ENCODE measurements at places on chromosomes 12 and 14.

- H3K27ac ChIP-seq, result no peak overlapping the region
- H3K4me3 ChIP-seq, result no peak overlapping the region
- H3K27me3 ChIP-seq, result no peaks in the 10 kb centered on the region
- H3K4me1 ChIP-seq, result no peaks in the 10 kb centered on the region
- H3K36me3 ChIP-seq, result peaks cover 25% of the 10 kb centered on the region
- no peak for DNase-seq
Measured at GRCh38 chr12:47686645-47687240, 19.1 kb downstream of the RPAP3 start.

GRCh38 chr12:62860501-62861411 lies 74.2 kb downstream of the PPM1H start:
- no peak overlapping the region for H3K27ac ChIP-seq
- H3K4me1 ChIP-seq, result no peaks in the 10 kb centered on the region

GRCh38 chr12:112308652-112309051 lies 73.6 kb downstream of the HECTD4 start:
- no peaks in the 10 kb centered on the region for H3K4me1 ChIP-seq
- peaks cover 16% of the 10 kb centered on the region for H3K36me3 ChIP-seq
- no peak overlapping the region for H3K27ac ChIP-seq
- no peak overlapping the region for H3K4me3 ChIP-seq
- no peaks in the 10 kb centered on the region for H3K27me3 ChIP-seq
- DNase-seq, result no peak

- no peaks in the 10 kb centered on the region for H3K27me3 ChIP-seq
- no peak overlapping the region for H3K27ac ChIP-seq
- no peak for DNase-seq
- H3K36me3 ChIP-seq, result no peaks in the 10 kb centered on the region
- no peak overlapping the region for H3K4me3 ChIP-seq
- no peaks in the 10 kb centered on the region for H3K4me1 ChIP-seq
Measured at GRCh38 chr12:60212159-60213000, 616.6 kb downstream of the SLC16A7 start.

GRCh38 chr14:90726656-90727055 lies 89.6 kb downstream of the TTC7B start:
- H3K36me3 ChIP-seq, result no peaks in the 10 kb centered on the region
- peaks cover 15% of the 10 kb centered on the region for H3K27me3 ChIP-seq
- no peak for DNase-seq
- H3K4me3 ChIP-seq, result no peak overlapping the region
- H3K27ac ChIP-seq, result no peak overlapping the region

DNA sequence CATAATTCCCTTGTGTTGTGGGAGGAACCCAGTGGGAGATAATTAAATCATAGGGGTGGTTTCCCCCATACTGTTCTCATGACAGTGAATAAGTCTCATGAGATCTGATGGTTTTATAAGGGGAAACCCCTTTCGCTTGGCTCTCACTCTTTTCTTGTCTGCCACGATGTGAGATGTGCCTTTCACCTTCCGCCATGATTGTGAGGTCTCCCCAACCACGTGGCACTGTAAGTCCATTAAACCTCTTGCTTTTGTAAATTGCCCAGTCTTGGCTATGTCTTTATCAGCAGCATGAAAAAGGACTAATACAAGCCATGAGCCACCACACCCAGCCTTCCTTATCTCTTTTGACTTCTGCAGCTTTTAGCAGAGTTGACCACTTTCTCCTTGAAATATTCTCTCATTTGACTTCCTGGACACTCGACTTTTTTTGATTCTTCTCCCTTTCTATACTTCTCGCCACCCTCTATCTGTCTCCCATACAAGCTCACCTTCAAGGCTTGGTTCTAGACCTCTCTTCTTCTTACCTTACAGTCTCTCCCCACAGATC lies 2.3 kb downstream of the MTERF2 start:
- H3K27ac ChIP-seq, result no peak overlapping the region
- peaks cover 35% of the 10 kb centered on the region for H3K4me1 ChIP-seq
- DNase-seq, result no peak
- H3K36me3 ChIP-seq, result peaks cover 9% of the 10 kb centered on the region

GRCh38 chr12:23948291-23948690 lies 1.2 kb downstream of the SOX5 start:
- no peaks in the 10 kb centered on the region for H3K4me1 ChIP-seq
- no peak for DNase-seq
- no peak overlapping the region for H3K27ac ChIP-seq
- H3K27me3 ChIP-seq, result no peaks in the 10 kb centered on the region
- no peaks in the 10 kb centered on the region for H3K36me3 ChIP-seq

- no peak for DNase-seq
- no peak overlapping the region for H3K4me3 ChIP-seq
- H3K27ac ChIP-seq, result no peak overlapping the region
- peaks cover 22% of the 10 kb centered on the region for H3K4me1 ChIP-seq
Measured at GRCh38 chr12:54371328-54372112, 7.2 kb upstream of the GPR84 start.

DNA sequence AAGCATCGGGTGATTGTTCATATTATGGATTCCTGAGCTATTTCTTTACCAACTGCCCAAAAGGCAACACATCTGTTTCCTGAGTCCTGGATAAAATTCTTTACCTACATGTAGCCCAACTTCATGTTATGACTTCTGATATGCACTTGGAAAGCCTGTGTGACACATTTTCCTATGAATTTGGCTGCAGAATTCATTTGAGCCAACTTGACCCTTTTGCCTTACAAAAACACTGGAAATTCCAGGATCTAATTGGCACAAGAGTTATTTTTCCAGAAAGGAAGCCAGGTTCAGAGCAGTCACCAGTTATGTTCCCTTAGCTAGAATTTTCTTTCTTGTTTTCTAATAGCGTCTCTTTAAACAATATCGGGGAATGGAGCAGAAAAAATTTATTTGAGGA lies 202.5 kb upstream of the LRIG3 start:
- no peaks in the 10 kb centered on the region for H3K4me1 ChIP-seq
- no peak overlapping the region for H3K4me3 ChIP-seq
- no peaks in the 10 kb centered on the region for H3K36me3 ChIP-seq
- no peak for DNase-seq
- H3K27ac ChIP-seq, result no peak overlapping the region

GRCh38 chr14:75417674-75418073 lies 10.1 kb upstream of the JDP2 start:
- H3K4me1 ChIP-seq, result no peaks in the 10 kb centered on the region
- H3K36me3 ChIP-seq, result no peaks in the 10 kb centered on the region

DNA sequence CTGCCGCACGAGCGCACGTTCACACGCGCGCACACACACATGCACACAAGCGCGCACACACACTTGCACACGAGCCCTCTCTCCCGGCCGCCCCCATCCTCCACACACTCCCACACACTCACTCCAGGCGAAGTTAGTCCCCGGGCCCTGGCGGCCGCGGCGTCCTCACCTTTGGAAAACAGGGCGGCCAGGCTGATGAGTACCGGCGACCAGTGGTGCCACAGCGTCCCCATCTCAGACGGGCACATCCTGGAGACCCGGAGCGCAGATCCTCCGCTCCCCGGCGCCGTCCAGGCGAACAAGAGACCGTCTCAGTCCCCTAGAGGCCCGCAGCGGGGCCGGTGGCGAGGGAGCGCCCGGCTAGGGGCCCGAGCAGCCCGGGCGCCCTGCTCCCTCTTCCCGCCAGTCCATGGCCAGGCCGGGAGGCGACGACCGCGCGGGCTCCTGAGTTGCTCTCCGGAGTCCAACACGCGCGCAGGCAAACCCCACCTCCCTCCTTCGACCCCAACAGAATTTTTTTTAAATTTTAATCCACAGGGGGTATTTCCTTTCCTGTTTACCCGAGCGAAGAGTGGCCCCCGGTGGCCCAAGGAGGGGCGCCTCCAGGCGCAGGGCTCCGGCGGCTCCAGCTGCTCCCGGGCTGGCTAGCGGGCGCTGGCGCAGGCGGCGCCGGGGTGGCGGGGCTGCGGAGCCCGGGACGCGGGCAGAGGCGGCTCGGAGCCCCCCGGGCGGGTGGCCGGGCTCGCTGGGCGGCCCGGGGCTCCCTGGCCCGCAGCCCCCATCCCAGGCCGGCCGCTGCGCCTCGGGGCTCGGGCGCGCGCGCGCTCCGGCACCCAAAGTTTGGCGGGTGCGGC lies 506 bp downstream of the TMEM132D start:
- H3K27me3 ChIP-seq, result peaks cover 28% of the 10 kb centered on the region
- no peaks in the 10 kb centered on the region for H3K4me1 ChIP-seq
- H3K4me3 ChIP-seq, result no peak overlapping the region
- no peak for DNase-seq

GRCh38 chr12:22658214-22658613 lies 33.2 kb downstream of the ETNK1 start:
- H3K36me3 ChIP-seq, result peaks cover 15% of the 10 kb centered on the region
- no peak for DNase-seq
- no peaks in the 10 kb centered on the region for H3K27me3 ChIP-seq

GRCh38 chr12:46269429-46270241 lies 792 bp upstream of the SLC38A1 start:
- no peak overlapping the region for H3K27ac ChIP-seq
- H3K27me3 ChIP-seq, result no peaks in the 10 kb centered on the region
- no peak overlapping the region for H3K4me3 ChIP-seq
- H3K36me3 ChIP-seq, result peaks cover 5% of the 10 kb centered on the region
- peaks cover 13% of the 10 kb centered on the region for H3K4me1 ChIP-seq

- no peaks in the 10 kb centered on the region for H3K27me3 ChIP-seq
- no peak overlapping the region for H3K4me3 ChIP-seq
- DNase-seq, result no peak
- H3K4me1 ChIP-seq, result no peaks in the 10 kb centered on the region
Measured at GRCh38 chr12:60191271-60191670, 595.4 kb downstream of the SLC16A7 start.

DNA sequence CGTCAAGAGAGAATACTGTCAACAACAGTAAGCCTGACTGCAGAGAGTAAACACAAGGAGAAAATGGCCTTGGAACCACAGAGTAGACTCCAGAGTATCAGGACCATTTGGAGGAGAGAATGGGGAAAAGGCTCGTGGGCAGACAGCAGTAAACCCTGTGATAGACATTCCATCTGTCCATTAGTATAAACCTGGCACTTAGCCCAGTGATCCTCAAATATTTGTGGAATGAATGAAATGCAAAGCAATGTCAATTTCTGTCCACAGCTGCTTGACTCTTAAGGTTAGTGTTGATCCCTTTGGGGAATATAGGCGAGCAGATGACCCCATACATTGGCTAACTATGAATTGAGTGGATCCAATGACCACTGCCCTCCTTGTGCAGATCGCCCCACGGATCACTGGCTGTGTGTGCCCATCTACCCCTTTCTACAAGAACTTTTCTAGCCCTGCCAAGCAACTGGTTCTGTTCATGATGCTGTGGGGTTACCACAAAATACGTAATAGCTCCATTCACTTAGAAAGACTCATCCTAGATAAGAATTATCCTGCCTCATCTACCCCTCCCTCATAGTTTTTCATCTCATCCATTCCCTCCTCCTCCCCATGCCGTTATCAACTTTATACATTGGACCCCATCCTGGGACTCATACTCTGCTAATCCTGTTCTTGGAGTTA lies 846.8 kb downstream of the NRXN3 start:
- no peaks in the 10 kb centered on the region for H3K4me1 ChIP-seq
- no peak overlapping the region for H3K27ac ChIP-seq
- no peaks in the 10 kb centered on the region for H3K36me3 ChIP-seq
- DNase-seq, result no peak
- no peaks in the 10 kb centered on the region for H3K27me3 ChIP-seq
- H3K4me3 ChIP-seq, result no peak overlapping the region

DNA sequence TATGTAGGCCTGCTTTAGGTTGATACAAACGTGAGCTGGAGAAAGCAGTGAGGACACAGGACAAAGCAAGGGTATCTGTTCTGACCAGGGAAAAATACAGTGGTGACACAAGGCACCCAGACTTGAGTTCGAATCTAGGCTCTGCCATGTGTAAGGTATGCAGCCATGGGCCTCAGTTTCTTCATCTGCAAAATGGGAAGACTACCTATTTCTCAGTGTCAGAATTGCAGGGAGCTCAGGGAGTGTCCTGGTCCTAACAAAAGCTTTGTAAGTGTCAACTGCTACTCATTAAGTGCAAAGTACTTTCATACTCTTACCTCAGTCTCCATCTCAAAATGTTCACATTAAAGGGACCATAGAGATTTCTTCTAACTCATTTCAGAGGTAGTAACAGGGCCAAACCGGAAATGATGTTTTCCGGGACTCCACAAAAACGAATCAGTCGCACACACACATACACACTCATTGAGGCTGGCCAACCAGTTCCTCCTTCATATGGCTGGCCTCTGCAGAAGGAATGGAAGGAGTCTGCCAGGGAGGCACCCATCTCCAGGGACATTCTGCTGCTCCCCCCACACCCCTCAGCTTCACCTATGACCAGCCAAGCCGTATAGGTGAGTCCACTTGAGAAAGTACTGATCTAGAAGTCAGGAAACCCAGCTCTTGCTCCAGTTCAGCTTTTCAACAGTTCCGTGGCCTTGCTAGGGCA lies 7.8 kb downstream of the CTDSP2 start:
- H3K36me3 ChIP-seq, result peaks cover 16% of the 10 kb centered on the region
- peak overlapping the region; percentile 98 for H3K27ac ChIP-seq
- H3K27me3 ChIP-seq, result no peaks in the 10 kb centered on the region
- peaks cover 90% of the 10 kb centered on the region for H3K4me1 ChIP-seq

DNA sequence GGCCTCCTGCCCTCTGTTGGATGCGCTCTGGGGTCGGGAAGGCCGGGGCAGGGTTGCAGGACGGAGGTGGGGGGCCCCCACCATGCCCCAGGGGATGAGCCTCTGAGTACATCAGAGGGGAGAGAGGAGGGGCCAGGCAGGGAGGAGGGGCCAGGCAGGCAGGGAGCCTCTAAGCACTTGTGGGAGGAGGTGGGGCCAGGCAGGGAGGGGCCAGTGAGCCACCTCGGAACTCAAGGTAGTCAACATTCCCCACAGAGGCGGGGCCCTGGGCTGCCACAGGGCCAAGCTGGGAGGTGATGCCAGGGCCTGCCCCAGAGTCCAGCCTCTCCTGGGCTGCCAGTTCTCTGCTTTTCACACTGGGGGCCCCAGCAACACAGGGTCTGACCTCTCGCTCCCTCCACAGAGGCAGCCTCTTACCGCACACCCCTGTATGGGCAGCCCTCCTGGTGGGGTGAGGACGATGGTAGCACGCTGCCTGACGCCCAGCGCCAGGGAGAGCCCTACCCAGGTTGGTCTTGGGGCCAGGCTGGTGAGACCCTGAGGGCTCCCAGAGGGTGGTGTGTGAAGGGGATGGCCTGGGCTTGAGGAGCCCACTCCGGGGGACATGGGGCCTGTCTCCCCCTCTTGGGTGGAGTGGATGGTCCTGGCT lies 17.4 kb downstream of the CEP170B start:
- no peak overlapping the region for H3K4me3 ChIP-seq
- H3K36me3 ChIP-seq, result no peaks in the 10 kb centered on the region
- DNase-seq, result no peak
- no peak overlapping the region for H3K27ac ChIP-seq

GRCh38 chr12:81468206-81468605 lies 290.9 kb downstream of the PPFIA2 start:
- no peaks in the 10 kb centered on the region for H3K27me3 ChIP-seq
- DNase-seq, result no peak
- H3K4me1 ChIP-seq, result no peaks in the 10 kb centered on the region
- no peak overlapping the region for H3K27ac ChIP-seq
- H3K36me3 ChIP-seq, result no peaks in the 10 kb centered on the region

- peaks cover 43% of the 10 kb centered on the region for H3K36me3 ChIP-seq
- peaks cover 17% of the 10 kb centered on the region for H3K4me1 ChIP-seq
- H3K27me3 ChIP-seq, result no peaks in the 10 kb centered on the region
- DNase-seq, result no peak
Measured at GRCh38 chr12:132148368-132149045, 4.2 kb downstream of the NOC4L start.

- H3K4me3 ChIP-seq, result no peak overlapping the region
- no peaks in the 10 kb centered on the region for H3K27me3 ChIP-seq
- no peaks in the 10 kb centered on the region for H3K36me3 ChIP-seq
- no peaks in the 10 kb centered on the region for H3K4me1 ChIP-seq
- no peak for DNase-seq
- H3K27ac ChIP-seq, result no peak overlapping the region
Measured at GRCh38 chr14:51305751-51306150, 65.7 kb downstream of the TMX1 start.
